ENCODE measurements at places on chromosomes 3 and 15.

GRCh38 chr3:9422712-9423424 is 25.5 kb downstream of the SETD5 start:
- DNase-seq = peak; percentile 86

GRCh38 chr15:44468709-44469385 is 41.4 kb downstream of the CTDSPL2 start:
- DNase-seq = no peak

DNA sequence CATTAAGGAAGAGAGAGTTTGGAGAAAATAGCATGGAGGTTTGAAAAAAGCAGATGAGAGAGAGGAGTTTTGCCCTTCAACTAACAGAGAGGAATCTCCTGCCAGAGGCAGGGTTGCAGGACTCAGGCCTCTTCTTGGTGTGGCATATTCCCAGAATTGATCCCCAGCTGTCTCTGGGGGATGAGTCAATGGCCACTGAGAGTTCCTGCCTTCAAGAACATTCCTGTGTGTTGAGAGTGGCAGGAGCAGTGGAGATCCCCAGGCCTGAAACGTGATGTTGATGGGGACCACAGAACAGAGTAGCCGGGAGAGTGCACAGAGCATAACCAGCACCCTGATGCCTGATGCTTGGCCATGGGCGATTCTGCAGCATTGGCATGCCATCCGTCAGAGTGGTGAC is 348.4 kb upstream of the THBS1 start:
- DNase-seq = no peak

- DNase-seq = no peak
Observed at GRCh38 chr15:101662203-101662602, 10.0 kb upstream of the TM2D3 start.

- DNase-seq = no peak
Observed at GRCh38 chr3:137325170-137325569, 367.4 kb downstream of the IL20RB start.

DNA sequence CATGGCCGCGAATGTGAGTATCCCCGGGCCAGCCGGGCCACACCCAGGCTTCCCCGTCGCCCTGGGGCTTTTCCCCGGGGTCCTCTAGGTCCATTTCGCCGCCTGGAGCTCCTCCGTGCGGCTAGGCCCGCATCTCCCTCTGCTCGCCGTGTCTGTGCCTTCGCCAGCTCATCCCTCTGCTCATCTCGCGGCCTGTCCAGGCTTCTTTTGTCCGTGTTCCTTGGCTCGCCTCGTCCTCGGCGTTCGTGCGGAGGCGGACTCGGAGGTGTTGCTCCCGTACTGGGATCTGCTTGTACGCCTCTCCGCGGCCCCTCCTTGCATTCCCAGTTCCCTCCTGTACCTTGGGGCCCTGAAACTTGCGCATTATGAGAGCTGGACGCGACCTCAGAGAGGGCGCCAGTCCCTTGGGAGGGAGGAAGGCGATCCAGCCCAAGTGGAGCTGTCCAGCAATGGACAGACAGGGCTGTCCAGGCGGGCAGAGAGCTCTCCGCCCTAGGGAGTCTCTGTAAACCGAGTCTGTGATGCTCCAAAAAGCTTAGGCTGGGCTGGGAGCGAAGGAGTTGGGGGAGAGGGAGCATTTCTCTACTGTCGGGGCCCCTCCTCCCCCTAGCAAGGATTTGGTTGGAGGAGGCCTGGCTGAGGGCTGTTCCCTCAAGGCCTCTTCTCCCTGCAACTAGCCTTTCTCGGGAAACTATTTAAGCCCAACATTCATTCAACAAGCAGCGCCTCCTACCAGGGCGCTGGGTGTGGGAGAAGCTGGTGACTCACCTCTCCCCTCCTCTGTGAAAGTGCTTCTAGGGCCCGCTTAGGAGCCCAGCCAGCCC is 553 bp downstream of the TMEM43 start:
- no peak for DNase-seq

GRCh38 chr3:130789782-130790322 is 43.2 kb upstream of the PIK3R4 start:
- DNase-seq = no peak

DNA sequence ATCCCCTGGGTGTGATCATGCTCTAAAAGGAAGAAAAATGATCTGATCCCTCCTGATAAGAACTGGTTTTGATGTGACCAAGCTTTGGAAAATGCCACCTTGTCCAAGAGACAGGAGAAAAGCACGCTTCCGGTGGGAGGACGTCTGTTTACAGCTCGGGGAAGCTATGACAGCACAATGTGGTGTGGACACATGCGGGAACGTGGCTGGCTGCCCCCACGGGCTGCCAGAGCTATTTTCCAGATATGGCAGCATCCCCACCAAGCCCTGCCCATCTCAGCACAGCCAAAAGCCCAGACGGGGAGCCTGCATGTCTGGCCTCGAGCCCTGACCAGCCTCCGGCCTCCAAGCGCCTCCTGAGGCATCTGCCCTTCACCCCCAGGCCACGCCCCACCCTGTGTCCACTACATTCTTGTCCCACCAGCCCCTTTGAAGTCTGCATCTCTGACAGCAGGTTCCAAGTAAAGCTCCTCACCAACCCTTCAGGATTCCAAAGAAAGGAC is 63.2 kb upstream of the HRH1 start:
- DNase-seq = no peak

DNA sequence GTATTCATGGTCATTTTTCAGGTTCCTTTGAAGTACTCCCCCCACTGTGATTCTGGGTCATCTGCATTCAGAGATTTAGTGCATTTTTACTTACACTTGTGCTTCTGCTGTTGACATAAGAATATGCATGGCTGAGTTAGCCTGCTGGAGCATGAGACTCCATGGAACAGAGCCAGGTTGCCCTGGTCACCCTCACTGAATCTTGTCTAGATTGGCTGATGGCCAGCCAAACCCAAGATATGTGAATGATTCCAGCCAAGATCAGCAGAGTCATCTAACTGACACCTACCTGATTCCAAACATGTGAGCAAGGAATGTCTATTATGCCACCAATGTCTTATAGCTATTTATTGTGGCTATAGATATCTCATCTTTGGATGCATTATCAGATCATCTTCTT is 25.1 kb downstream of the DTWD1 start:
- no peak for DNase-seq

GRCh38 chr15:48563934-48564333 is 81.6 kb downstream of the FBN1 start:
- no peak for DNase-seq

GRCh38 chr15:42392309-42393024 is 33.2 kb downstream of the CAPN3 start:
- DNase-seq = no peak

- no peak for DNase-seq
Observed at GRCh38 chr15:95284933-95285421, 1045.5 kb upstream of the NR2F2 start.

GRCh38 chr3:101381809-101382208 is 61.4 kb upstream of the IMPG2 start:
- peak; percentile 18 for DNase-seq

DNA sequence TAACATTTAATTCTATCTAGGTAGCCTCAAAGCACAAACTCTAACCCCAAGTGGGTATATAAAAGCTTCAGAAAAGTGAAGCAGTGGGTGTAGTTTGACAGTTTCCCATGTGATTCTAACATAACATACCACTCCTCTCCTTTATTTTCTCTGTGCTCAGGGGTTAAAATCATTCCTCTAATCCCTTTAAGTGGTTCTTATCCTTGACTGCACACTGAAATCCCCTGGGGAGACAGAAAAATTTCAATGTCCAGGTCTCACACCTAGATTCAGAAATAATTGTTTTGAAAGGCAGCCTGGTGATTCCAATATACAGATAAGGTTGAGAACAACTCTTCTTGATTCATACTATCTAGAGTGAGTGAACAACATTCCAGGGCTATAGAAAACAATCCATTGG is 986.4 kb downstream of the ROBO1 start:
- DNase-seq = no peak

DNA sequence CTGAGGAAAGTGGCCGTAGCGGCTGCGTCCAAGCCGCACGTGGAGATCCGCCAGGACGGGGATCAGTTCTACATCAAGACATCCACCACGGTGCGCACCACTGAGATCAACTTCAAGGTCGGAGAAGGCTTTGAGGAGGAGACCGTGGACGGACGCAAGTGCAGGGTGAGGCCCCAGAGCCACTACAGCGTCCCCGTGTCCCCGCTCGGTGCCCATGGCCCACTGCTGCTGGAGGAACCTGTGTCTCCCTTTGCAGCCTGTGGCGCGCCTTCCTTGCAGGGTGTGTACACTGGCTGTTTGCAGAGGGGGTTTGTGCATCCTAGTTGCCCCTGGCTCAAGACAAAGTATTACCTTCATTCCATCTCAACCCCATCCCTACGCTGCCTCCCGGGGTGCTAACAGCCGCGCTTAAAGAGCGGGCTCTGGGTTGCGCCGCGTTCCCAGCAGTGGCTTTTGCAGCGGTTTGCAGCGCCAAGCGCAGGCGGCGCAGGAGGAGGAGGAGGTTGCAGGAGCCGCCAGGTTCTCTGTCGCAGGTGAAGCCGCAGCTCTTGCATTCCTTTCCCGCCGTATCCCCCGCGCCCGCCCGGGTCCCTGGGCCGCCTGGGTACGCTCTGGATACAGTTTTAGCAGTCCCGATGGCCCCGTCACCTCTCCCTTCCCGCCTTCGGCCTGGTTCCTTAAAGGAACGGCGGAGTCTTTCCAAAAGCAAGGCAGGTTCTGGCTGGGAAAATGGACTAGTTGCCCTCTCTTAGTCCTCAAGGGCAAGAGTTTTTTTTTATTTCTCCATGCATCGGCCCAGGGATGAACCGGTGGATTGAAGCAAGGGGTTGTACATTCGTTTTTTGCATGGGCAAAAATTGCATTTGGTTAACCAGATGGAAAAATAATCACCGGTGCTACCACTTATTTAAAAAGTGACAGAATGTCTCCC is 1.2 kb downstream of the CRABP1 start:
- no peak for DNase-seq

DNA sequence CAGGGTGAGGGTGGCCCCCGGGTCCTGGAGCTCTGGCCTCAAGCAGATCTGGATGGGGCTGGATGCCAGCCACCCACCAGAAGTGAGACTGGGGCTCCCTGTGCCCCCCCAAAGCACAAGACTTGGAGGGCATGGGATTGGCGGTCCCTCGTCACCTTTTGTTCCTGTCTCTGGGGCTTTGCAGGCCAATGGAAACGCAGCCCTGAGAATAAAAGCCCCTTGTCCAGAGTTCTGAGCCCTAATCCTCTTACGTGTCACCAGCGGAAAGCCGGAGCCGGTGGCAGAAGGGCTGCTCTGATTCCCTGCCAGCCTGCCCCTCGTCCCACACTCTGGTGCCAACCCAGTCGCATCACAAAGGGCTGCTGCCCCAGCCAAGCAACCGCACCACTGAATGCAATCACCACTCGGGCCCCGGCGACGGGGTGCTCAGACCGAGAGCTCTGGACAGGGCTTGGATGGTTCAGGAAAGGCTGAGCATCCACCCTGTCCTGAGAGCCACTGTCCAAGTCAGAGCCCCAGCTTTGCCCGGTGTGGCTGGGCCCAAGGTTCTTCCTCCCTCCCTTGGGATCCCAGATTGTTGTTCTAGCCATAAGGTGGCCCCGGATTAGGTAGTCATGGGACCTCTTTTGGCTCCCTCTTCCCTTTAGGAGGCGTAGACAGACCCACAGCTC is 22.8 kb upstream of the ELP6 start:
- DNase-seq = no peak

GRCh38 chr3:14518893-14519292 is 21.2 kb downstream of the GRIP2 start:
- no peak for DNase-seq

DNA sequence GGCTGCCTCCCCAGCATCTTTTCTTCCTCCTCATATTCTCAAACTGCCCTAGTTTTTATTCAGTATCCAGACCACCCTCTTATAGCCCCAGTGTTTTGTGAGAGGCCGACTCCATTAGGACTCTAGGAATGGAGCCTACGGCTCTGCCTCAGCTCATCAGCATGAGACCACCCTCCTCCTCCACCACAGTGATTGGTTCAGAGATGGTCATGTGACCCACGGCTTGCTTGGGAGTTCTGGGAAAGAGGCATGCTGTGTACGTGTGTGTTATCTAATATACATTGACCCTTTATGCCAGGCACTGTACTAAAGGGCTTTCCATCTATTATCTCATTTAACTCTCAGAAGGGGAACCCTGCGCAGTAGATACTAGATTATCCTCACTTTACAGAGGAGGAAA is 17.8 kb upstream of the CMTM7 start:
- DNase-seq = no peak

DNA sequence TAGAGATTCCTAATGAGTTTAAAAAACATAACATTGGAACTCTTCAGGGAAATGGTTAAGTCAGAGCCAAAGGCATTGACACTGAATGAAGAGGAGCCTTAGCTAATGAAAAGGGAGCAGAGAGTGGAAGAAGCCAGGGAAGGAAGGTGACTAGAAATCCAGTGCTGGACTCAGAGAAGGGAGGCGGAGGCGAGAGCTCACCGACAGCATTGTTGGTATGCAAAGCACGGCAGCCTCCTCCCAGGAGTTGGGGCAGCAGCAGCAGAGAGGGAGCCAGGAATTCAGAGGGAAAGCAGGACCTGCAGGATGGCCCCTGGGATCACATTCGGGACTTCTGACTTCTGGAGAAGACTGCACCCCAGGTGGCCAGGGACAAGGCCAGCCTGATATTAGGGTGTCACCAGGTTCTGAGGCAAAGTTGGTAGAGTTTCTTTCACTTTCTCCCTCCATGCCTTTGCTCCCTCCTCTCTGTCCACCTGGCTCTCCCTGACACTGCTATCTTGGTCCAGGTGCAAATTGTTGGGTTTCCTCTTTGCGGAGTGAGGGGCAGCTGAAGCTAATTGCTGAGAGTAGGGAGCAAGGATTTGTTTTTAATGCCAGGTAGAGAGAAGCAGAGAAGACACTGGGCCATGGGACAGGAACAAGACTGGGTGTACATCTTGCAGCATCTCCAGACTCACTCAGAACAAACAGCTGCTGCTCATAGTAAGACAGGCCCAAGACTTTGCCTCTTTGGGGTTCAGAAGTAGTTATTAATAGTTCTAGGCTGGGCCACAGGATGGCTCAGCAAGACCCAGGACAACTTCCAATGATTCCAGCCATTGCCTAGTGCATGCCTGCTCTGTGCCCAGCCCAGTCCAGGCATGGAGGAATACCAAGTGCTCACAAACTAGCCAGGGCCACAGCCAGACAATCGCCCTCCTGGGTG is 157.9 kb downstream of the TLE3 start:
- peak; percentile 12 for DNase-seq

DNA sequence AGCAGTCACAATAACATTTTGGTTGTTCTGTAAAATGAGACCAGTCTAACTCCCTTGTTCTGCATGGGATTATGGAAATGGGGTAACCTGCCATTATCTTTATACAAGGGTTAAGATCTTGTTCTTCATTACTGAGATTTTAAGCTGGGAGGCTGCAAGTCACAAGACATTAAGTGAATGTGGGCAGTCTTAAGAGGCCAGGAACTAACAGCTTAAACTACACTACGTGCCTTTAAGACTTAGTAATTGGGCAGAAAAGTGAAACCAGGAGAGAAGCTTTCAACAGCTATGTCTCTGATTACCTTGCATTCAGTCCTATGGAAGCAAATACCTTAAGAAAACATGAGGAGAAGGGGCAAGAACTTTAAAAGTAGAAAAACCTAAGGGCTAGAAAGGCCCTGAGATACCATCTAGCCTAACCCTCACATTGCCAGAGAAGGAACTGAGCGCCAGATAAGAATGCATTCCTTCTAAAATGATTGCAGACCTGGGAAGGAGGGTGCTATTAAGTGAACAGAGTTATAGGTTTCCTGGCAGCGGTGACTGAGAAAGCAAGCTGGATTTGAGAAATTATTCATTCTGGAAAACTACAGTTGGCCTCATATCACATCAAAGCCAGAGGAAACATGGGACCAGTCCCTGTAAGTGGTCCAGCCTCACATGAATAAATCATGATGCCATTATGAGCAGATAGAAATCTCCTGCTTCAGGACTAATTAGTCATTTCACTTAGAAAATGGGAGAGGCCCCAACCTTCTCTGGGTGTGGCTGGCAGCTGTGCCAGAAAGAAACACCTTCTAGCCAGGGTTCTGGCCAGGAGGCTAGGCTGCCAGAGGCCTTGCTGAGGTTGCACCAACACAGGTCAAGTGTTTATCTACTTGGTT is 32.9 kb downstream of the DAPK2 start:
- no peak for DNase-seq
